ENCODE measurements at places on chromosomes 2 and 18. TPM values are rescaled to one million over a fixed set of nuclear protein-coding genes. Genes with fewer than 3 reads are reported as not detected.

Gene SLC25A52
- not detected for total RNA-seq

Gene CDK15
- total RNA-seq = not detected

Gene ZEB2
- total RNA-seq = not detected

GRCh38 chr18:21901423-21901945 is 160.9 kb downstream of the MIB1 start:
- no peak for DNase-seq

GRCh38 chr2:179017773-179018357 is 32.1 kb downstream of the CCDC141 start:
- no peak for DNase-seq

GRCh38 chr2:208062961-208063360 is 37.6 kb upstream of the PLEKHM3 start:
- DNase-seq = no peak

Gene CIAO1
- 93.8 TPM for total RNA-seq

DNA sequence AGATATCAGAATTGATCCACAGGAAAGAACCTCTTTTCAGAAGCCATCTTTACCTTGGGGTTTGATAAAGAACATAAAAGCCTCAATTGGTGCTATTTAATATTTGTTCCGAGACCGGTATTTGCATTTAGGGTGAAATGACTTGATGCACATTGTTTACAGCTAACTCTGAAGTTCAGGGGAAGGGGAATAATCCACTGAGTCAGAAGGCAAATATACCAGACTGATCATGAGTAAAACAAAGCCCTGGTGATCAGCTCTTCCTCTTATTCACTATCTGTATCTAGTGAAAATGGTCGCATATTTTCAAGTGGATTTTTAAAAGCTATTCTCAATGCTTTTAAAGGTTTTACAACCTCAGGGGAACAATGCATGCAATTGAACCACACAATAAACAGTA is 53.0 kb upstream of the ATP8B1 start:
- no peak for DNase-seq

GRCh38 chr2:165002638-165003037 is 47.3 kb upstream of the SLC38A11 start:
- DNase-seq = no peak
